CD4-positive, CD25-positive, alpha-beta regulatory T cell (primary cell): ENCODE measurements at places on chromosomes 4 and X.

GRCh38 chrX:150482537-150483206 is 85.7 kb upstream of the MTM1 start:
- DNase-seq = no peak
- H3K4me3 ChIP-seq = no peak overlapping the region
- no peak overlapping the region for H3K27ac ChIP-seq
- H3K4me1 ChIP-seq = peaks cover 31% of the 10 kb centered on the region
- no peaks in the 10 kb centered on the region for H3K36me3 ChIP-seq
- no peaks in the 10 kb centered on the region for H3K27me3 ChIP-seq

GRCh38 chr4:71187404-71188155 is 151.2 kb upstream of the SLC4A4 start:
- H3K36me3 ChIP-seq = no peaks in the 10 kb centered on the region
- peaks cover 49% of the 10 kb centered on the region for H3K27me3 ChIP-seq
- no peak for DNase-seq
- H3K27ac ChIP-seq = no peak overlapping the region
- H3K4me1 ChIP-seq = peaks cover 18% of the 10 kb centered on the region

DNA sequence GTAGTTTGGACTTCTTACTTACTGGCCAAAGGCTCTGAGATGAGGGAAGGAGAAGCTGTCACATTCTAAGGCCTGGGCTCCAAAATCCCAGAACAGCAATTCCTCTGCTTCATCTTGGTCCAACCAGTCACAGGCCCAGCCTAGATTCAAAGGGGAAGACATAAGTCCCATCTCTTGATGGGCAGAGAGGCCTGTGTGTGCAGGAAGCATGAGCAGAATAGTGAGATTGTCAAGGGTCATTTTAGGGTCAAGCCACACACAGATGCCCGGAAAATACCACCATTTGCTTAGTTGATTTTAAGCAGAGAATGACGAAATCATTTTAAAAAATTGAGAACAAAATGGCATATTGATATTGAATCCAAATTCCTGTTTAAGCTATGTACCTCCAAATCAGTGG is 580.9 kb upstream of the ZFP42 start:
- H3K36me3 ChIP-seq = no peaks in the 10 kb centered on the region
- H3K4me1 ChIP-seq = no peaks in the 10 kb centered on the region
- H3K27ac ChIP-seq = no peak overlapping the region
- DNase-seq = no peak

GRCh38 chrX:79182071-79182470 is 37.6 kb downstream of the GPR174 start:
- peak overlapping the region; percentile 69 for H3K27ac ChIP-seq
- H3K4me3 ChIP-seq = peak overlapping the region; percentile 67
- no peak for DNase-seq
- no peaks in the 10 kb centered on the region for H3K27me3 ChIP-seq
- peaks cover 36% of the 10 kb centered on the region for H3K4me1 ChIP-seq
